ENCODE measurements at places on chromosomes 6 and 20. TPM values are rescaled to one million over a fixed set of nuclear protein-coding genes. Genes with fewer than 3 reads are reported as not detected.

- H3K4me1 ChIP-seq: no peaks in the 10 kb centered on the region
- no peak overlapping the region for H3K4me3 ChIP-seq
- H3K27me3 ChIP-seq: no peaks in the 10 kb centered on the region
These were observed 8.2 kb downstream of the RTN4IP1 start for GRCh38 chr6:106620931-106621672.

- peak within 1 kb of the TSS; percentile 91 for H3K27ac ChIP-seq
- H3K36me3 ChIP-seq: peaks cover 30% of the 10 kb centered on the region
- H3K4me3 ChIP-seq: peak within 1 kb of the TSS; percentile 94
- no peaks in the 10 kb centered on the region for H3K27me3 ChIP-seq
- peak; percentile 87 for DNase-seq
- peaks cover 45% of the 10 kb centered on the region for H3K4me1 ChIP-seq
These were observed at the start of gene C6orf47 for GRCh38 chr6:31660381-31661261. TSS of gene C6orf47 (minus strand) at chr6:31660778. CDS start at chr6:31659947, 831 bp downstream.

DNA sequence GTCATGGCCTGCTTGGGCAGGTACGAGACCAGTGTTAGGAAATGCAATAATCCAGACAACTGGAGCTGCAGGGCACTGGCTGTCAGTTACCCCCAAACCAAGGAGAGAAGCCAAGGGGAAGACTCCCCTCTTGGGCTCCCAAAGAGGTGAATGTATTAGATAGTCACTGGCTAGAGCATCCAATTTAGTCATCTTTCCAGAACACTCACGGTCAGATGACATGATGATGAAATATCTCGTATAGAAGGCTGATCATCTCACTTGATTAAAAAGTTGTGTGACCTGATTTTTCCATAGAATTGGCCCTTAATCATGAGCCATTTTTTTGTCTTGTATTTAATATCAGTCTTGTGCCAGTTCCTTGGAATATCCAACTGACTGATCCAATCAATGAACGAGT lies 40.7 kb downstream of the SLC22A3 start:
- no peak for DNase-seq
- peaks cover 7% of the 10 kb centered on the region for H3K4me1 ChIP-seq
- H3K36me3 ChIP-seq: no peaks in the 10 kb centered on the region
- H3K27ac ChIP-seq: no peak overlapping the region

GRCh38 chr6:160259143-160259425 lies 463 bp upstream of the SLC22A2 start:
- no peak overlapping the region for H3K27ac ChIP-seq
- no peaks in the 10 kb centered on the region for H3K36me3 ChIP-seq
- peaks cover 44% of the 10 kb centered on the region for H3K4me1 ChIP-seq
- DNase-seq: no peak
- no peak overlapping the region for H3K4me3 ChIP-seq

The TMEM74B gene
- polyA plus RNA-seq: 58.5 TPM

The WASF1 gene
- polyA plus RNA-seq: 11.2 TPM

The FOXS1 gene
- polyA plus RNA-seq: 0.96 TPM
